ENCODE measurements at places on chromosomes 4 and X.

DNA sequence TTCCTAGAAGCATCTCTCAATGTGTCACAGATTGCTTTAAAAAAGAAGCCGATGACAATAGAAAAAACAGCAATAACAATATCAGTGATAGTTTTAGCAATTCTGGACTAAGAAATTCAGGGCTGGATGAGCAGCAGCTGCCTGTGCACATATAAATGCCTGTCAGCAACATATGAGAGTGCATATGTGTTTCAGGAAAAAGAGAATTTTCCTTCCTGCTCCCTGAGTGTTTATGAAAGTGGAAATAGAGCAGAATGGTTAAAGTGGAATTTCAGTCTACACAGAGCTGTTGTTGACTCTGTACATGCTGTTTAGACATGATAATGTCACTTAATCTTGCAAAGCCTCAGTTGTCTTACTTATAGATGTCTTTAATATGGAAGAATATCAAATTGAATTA lies 164.4 kb upstream of the PCDH7 start:
- no peak for DNase-seq

- no peak for DNase-seq
These were observed 419.5 kb downstream of the SPIN4 start for GRCh38 chrX:62931625-62932024.

GRCh38 chr4:156858071-156858470 lies 113.5 kb downstream of the PDGFC start:
- DNase-seq = no peak

DNA sequence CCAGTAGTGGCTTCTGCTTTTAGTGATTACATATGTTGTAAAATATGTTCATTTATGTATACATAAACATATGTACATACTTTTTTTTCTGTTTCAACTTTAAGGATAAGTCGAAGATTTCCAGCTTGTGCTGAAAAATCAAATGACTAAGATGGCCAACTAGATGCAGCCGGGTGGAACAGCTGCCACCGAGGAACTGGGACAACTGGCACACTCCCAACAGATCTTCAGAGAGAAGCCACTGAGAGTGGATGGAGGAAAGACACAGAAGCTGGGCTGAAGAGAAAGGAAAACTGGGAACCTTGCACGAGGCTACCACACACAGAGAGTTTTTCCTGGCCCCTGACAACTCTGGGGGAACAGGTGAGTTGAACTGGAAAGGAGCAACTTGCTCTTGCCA lies 207.5 kb downstream of the FAM47B start:
- no peak for DNase-seq

DNA sequence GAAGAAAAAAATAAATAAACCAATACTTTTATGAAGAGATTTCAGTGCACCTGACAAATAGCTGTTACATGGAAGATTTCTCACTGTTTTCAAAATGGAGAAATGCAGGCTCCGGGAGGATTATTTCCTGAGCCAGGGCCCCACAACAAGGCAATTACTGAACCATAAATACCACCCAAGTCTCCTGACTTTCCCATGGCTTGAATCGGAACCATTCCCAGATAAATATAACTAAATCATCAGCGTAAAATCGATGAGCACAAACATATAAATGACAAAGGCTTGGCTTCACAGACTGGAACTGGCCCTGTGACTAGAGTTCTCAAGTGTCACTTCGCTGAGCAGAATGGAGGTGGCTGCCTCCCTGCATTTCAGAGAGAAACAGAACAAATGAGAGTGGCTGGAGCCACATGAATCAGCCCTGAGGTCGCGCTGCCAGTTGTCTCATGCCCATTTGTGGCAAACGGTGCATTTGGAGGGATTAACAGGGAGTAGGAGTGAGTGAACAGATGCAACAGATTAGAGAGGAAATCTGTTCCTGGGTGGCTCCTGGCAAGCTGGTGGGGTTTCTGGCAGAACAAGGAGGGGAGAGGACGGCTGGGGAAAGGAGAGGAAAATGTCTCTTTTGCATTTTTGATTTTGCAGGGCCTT lies 57.3 kb upstream of the STIM2 start:
- DNase-seq = no peak

GRCh38 chr4:84750960-84751283 lies 168.0 kb downstream of the CDS1 start:
- no peak for DNase-seq

- no peak for DNase-seq
These were observed 109.9 kb upstream of the BCOR start for GRCh38 chrX:40207626-40208025.

GRCh38 chrX:68807818-68808217 lies 21.0 kb upstream of the EFNB1 start:
- DNase-seq = no peak

- no peak for DNase-seq
These were observed 25.7 kb downstream of the BOD1L1 start for GRCh38 chr4:13601848-13602247.

DNA sequence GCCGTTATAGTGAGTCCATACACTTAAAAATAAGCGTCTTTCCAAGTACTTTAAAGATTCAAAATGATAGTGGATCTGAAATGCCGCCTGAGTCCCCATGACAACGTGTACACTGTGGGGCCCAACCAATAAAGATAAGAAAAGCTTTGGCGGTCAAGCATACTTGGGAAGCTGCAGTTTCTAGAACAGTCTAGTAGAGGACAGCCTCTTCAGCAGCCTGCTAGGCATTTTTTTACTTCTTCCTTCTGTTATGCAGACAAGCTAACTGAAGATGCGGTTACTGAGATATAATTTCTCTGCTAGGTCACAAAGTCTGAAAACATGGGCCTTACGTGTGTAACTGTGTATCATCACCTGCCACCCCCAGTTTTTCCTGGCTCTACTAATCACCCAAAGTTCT lies 402 bp upstream of the UPRT start:
- DNase-seq = no peak

DNA sequence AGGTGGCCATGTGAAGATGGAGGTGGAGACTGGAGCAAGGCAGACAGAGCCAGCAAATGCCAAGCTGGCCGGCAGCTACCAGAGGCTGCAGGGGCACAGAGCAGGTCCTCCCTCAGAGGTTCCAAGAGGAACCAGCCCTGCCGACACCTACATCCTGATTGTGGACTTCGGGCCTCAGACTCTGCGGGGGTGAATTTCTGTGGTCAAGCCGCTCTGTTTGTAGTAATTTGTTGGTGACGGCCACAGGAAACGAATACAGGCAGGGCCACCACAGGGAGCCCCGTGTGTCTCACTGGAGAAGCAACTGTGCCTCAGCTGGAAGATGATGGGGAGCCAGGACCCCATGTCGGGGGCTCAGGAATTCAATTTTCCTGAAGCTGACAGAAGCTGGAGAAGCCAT lies 28.3 kb downstream of the ZFYVE28 start:
- no peak for DNase-seq

- DNase-seq = no peak
These were observed 164.9 kb downstream of the RNF150 start for GRCh38 chr4:140968371-140968770.

DNA sequence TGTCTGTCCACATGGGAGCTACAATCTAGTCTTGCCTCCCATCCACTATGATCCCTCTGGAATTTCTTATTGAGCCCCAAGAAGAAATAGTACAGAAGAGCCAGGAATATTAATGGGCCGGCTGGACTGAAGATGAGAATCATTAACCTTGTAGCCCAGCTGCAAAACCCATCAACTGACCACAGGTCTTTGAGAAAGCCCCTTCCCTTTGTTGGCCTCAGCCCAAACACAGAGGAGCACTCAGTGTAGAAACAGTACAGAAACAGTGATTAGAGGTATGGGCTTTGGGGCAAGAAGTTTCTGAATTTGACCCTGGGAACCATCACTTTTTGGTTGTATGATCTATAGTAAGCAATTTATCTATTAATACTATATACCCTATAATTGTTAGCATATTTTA lies 76.8 kb upstream of the RAB40AL start:
- no peak for DNase-seq

- DNase-seq = no peak
These were observed 72.7 kb upstream of the BOD1L1 start for GRCh38 chr4:13700021-13700857.

DNA sequence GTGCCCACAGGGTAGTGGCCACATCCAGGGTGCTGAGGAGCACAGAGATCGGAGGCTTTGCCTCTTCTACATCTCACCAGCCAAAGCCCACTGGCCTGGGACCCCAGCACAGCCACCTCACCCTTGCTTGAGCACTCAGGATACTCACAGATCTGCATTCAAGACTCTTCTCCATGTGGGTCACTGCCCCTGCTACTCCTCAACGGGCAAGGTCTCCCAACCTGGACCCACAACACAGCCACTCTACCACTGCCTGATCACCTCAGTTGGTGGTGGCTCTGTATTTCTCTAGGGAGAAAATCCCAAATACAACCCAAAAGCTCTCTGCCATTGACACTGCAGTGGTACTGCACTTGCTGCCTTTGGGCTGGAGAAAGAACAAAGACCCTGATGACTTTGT lies 190.3 kb upstream of the KLHL4 start:
- no peak for DNase-seq

- no peak for DNase-seq
These were observed 196.5 kb upstream of the FTHL17 start for GRCh38 chrX:31268359-31268758.

DNA sequence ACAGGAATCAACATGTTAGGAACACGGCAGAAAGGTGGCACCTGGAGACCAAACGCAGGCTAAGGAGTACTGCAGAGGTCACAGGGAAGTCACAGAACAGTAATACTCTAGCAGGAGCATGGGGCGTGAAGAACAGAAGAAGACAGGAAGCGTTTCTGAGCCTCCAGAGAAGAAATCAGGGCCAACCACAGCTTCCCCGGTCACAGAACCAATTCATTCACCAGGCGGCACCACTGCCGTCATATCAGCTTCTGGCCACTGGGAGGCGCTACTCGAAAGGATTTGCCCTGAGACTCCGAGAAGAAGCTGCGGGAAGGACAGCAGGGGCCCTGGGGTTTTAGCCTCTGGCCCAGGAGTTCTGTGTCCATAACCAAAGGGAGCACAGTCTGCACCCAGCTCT lies 78.0 kb upstream of the DRD5 start:
- peak; percentile 44 for DNase-seq

- peak; percentile 36 for DNase-seq
These were observed 38.9 kb downstream of the PDHA1 start for GRCh38 chrX:19382555-19383145.

GRCh38 chr4:119788349-119789266 lies 160.0 kb upstream of the PDE5A start:
- DNase-seq = no peak

DNA sequence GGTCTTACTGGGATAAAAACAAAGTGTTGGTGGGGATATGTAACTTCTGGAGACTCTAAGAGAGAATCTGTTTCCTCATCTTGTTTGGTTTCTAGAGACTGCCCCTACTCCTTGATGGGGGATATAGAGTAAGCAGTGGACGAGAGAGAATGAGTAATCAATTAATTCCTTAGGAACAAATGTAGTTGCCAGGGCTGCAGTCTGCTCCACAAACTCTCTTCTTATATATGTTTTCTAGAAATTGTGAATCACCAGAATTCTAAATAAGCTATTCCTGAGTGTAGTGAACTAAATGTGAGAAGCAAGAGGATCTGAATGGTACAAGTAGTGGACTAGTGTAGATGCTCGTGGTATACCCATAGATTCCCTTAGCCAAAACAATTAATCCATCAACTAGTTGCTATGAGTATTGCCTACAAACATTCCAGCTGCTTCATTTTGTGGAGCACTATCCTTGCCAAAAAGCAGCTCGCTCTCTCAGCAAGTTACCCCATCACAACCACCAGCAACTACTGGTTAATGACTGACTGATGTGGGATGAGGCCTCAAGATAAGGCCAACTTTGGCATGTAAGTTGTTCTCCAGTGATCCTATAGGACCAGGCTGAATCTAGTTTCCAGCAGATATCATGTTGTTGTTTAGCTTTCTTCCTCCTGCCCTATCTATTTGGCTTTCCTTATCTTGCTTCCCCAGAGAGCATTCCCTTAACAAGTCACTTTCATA lies 273.0 kb downstream of the SLC7A11 start:
- DNase-seq = no peak

DNA sequence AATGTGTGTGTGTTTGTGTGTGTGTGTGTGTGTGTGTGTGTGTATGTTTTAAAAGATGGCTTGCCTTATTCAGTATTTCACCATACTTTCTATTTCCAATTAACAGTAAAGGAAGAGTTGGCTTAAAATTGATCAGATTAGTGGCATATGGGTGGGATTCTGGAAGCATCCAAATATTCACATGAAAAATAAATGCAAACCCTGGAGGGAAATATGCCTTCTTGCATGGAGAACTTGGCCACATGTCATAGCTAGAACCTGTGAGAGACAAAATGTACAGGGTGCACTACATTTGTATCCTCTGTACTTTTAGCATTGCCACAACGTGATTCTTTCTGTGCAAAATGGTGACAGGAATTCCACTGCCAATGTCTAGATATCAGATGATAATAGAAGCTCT lies 589.6 kb downstream of the ZNF674 start:
- no peak for DNase-seq

- DNase-seq = no peak
These were observed 28.9 kb downstream of the OFD1 start for GRCh38 chrX:13763489-13763888.

DNA sequence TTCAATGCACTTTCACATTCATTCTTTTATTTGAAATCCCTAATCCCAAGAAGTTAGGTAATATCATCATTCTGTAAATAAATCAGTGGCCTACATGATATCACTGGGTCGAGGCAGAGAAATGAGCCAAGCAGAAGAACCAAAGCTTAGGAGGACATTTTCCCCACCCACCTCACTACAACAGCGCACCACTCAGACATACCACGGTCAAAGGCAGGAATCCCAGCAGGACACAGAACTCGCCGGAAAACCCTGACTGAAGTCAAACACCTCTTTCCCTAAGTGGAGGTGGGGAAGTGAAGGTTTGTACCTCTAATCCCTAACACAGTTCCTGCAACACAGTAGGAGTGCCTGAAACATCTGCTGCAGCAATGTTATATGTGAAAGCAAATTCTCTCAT lies 21.5 kb downstream of the RELL1 start:
- no peak for DNase-seq

DNA sequence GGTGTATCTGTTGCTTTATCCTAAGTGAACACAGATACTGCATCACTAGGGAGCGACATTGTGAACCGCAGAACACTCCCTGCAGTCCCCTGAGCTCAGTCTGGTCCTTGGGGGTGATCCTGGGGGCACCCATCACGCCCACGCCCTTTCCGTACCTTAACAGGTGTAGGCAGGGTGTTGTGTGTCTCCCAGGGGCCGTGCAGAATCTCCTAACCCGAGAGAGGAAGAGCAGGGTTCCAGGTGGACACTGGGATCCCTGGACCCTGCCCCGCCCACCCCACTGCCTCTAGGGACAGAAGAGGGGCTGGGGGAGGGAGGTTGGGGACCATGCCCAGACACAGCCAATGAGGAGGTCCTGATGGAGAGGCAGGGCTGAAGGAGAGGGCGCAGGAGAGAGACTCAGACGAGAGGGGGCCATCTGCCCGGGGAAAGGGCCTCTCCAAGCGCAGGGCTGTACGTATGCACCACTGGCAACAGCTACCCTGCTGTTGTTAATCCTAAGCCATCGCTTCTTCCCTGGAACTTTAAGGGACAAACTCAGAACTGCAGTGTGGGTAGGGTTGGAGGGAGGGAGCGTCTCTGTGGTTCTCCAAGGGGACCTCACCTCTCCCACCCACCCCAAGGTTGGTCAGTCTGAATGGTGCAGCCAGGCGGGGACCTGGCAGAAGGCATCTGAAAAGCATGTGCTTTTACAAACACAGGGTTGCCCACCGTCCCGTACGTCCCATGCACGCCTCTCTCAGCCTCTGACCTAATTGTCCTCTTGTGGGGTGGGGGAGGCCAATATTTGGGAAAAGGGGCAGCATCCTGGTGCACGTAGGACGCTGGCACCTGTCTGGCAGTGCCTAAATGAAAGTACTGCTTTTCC lies 2.5 kb downstream of the P2RY8 start:
- peak; percentile 29 for DNase-seq
